SJCRH30 (cell line): ENCODE measurements at places on chromosomes 11 and 22. TPM values are rescaled to one million over a fixed set of nuclear protein-coding genes. Genes with fewer than 3 reads are reported as not detected.

Gene MIAT
- total RNA-seq: 1.3 and 1.9 TPM in 2 replicates

Gene GAL
- total RNA-seq: not detected in 2 replicates

Gene STK33
- 4.7 and 6.6 TPM in 2 replicates for total RNA-seq

Gene MMP1
- total RNA-seq: not detected in 2 replicates
